ENCODE measurements at places on chromosomes 4 and X.

DNA sequence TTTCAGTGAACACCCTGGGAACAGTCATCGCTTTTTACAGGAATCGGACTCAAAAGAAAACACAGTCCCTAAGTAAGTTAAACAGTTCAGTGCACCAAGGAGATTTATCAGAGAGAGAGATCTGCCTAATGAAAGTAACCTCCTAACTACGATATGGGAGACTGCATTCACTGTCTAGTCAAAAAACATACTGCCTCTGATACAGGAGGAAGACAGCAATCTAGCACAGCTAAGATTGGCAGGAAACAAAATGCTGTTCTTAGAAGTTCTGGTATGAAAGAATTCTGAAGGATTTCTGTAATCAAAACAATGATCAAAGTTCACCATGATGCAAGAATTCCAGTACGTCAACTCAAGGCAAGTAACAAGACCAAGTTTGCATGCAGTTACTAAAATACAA, 92.8 kb downstream of the MAML3 start:
- no peak for DNase-seq

DNA sequence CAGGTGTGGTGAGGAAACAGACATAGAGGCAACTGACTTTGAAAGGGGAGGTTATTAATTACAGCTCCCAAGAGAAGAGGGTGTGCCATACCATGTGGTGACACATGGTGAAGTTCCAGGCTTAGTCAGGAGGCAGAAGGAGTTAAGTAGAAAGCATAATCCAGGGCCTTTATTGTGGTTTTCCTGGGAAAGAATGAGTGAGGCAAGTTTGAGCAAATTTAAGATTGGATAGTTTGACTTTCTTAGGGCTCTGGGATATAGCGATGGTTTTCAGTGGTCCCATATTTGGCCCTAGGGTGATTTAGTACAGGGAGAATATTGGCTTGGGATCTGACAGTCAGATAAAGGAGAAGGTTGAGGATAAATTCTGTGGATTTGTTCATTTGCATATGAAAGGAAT, 495.9 kb upstream of the FSTL5 start:
- DNase-seq: no peak

DNA sequence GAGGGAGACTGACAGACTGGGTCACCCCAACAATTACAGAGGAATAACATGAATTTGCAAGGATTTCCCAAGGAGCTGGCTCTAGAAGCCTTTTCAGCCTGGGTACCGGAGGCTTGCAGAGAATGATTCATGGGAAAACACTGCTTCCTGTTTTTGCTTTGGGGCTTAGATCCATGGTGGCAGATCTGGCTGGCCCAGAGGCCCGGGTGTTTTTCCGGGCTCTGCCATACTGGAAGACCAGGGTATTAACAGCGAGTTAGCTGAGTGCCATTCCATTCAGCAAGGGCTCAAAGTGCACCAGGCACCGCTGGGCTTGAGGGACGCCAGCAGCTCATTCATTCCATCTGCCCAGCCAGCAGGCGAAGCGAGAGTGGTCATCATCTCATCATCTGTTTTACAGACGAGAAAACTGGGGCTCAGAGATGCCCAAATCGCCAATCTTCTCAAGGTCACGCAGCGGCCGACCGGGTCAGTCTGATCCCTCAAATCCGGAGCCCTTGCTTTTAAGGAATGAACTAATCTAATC, 1.3 kb downstream of the WDR1 start:
- DNase-seq: no peak

- no peak for DNase-seq
Measured at GRCh38 chr4:52982255-52982945, 120.3 kb downstream of the RASL11B start.

GRCh38 chr4:73727685-73728084, 12.7 kb upstream of the CXCL8 start:
- no peak for DNase-seq

GRCh38 chr4:11866391-11866790, 437.7 kb upstream of the HS3ST1 start:
- no peak for DNase-seq

All from stimulated activated CD8-positive, alpha-beta memory T cell treated with anti-CD3 and anti-CD28 coated beads, Interleukin-4, amount 100 ng/mL, for 1 hour (primary cell).